CD4-positive, alpha-beta T cell treated with Interleukin-15 for 4 hours (primary cell): ENCODE measurements at places on chromosomes 11 and 22.

DNA sequence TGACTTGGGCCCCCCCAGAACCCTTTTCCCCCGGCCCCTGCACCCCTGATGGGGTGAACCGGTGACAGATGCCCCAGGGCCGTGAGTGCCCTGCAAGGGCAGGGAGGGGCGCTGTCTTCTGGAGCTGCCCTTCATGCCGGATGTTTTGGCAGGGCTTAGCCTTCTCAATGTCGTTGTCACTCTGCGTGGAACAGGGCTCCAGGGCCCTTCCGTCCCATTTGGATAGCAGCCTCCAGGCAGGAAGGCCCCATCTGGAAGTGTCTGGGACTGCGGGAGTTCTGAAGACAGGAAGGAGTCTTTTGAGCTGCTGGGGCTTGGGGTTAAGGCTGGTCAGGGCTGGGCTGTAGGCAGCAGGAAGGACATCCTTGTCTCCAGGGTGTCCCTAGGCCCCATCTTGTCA, 4.6 kb downstream of the FRMD8 start:
- DNase-seq: no peak

- no peak for DNase-seq
These were observed 14.8 kb upstream of the RAC2 start for GRCh38 chr22:37258753-37259401.

DNA sequence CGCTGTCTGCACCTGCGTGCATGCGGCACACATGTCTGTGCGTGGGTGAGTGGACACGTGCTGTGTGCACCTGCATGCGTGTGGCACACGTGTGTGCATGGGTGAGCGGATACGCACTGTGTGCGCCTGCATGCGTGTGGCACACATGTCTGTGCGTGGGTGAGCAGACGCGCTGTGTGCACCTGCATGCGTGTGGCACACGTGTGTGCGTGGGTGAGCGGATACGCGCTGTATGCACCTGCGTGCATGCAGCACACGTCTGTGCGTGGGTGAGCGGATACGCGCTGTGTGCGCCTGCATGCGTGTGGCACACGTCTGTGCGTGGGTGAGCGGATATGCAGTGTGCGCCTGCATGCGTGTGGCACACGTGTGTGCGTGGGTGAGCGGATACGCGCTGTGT, 27.1 kb upstream of the ACR start:
- no peak for DNase-seq

- no peak for DNase-seq
These were observed 9.0 kb downstream of the DGAT2 start for GRCh38 chr11:75777461-75778110.

DNA sequence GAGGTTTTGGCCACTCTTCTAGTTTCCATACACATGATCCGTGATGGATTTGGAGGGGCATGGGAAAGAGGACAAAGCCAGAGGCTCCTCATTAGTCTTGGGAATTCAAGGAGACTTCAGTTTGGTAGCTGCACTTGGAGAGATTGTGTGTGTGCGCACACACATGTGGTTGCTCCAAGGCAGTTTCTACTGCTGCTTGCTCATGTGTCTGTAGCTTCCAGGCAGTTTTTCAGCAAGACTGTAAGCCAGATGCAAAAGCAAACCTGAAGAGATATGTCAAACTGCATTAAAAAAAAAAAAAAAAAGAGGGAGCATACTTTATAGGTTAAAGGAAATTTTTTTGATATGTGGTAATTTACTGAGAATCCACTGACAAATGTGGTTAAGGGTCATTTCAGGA, 95.7 kb downstream of the OSBP2 start:
- DNase-seq: no peak

DNA sequence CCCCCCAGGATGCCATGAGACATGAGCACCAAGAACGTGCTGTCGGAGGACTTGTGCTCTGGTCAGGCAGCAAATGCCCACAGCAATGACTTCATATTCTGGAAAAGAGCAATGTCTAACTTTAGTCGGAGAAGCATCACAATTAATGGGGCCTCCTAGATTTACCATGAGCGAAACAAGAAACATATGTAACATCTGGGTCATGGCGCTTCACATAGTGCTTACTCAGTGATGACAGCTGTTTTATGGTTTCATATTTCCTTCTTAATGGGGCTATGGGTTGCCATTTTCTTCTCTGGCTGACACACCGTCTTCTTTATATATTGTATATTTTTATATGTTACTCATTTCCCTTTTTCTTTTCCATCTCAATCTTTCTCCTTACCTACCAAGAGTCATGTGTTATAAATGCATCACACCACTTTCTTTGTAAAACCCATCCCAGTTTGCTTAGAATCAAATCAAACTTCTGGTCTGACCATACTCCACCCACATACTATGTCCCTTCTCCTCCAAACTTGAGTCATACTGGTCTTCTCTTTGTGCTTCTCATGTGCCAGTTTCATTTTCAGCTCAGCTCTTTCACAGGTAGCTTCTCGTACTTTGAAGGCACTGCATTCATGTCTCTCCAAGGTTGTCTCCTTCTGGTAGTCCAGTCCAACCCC, 9.4 kb upstream of the CASP12 start:
- peak; percentile 65 for DNase-seq

- no peak for DNase-seq
These were observed 35.1 kb upstream of the CYP2R1 start for GRCh38 chr11:14927146-14927545.

- no peak for DNase-seq
These were observed 1318.3 kb upstream of the RAG2 start for GRCh38 chr11:37916331-37916730.

DNA sequence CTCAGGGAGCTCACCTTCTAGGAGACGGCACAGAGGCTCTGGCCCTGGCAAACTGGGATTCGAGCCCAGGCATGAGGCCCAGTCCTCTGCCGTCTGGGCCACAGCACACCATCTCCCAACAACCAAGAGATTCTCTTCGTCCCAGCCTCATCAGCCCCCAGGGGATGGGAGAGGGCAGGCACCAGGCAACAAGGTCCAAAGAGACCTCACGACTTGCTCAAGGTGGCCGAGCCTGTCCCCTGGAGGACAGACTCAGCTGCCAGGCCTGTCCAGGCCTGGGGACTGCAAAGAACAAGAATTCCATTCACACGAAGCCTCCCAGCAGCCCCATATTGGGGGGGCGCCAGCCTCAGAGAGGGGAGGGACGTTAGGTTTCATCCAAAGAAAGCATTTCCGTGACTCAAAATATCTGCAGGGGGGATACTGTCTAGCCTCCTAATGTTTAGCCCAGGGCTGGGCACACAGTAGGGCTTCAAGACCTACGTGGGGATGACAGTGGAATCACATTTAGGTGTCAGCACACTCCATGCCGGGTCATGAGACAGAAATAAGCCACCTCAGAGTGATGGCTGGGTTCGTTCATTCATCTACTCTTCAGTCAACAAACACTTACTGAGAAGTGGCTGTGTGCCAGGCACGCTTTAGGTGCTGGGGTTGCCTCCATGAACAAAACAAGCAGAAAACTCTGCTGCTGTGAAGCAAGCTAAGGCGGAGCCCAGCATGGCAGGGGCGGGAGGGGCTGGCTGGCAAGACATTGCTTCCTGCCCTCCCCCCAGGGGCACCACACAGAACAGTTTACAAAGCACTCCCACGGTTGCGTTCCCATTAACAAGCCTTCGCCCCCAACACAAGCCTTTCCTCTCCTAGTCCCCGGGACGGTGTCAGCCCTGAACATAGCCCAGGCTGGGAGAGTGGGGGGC, 1.2 kb downstream of the CARNS1 start:
- DNase-seq: peak; percentile 87

- DNase-seq: no peak
These were observed 198.1 kb upstream of the SEZ6L start for GRCh38 chr22:25970999-25971811.

GRCh38 chr11:64794526-64794925, 8.5 kb downstream of the MAP4K2 start:
- DNase-seq: no peak

DNA sequence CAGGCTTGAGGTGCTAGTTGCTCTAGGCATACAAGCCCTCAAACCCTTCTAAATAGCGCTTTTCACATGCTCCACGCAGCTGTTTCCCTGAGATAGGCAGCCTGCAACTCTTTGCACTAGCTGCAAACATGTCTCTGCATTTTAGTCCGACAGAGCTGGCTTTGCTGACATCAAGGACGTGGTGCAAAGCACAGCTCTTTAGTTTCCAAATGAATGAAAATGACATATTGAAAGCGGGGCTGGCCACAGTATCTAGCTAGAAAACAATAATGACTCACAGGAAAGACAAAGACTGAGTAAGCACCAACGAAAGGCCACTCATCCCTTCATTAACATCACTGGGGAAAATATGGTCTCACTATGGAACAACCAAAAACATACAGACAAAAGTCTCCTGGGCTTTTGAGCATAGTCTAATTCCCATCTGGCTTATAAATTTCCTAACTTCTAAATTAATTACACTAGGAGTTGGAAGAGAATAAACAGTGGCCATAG, 15.3 kb upstream of the ZC3H12C start:
- DNase-seq: no peak

DNA sequence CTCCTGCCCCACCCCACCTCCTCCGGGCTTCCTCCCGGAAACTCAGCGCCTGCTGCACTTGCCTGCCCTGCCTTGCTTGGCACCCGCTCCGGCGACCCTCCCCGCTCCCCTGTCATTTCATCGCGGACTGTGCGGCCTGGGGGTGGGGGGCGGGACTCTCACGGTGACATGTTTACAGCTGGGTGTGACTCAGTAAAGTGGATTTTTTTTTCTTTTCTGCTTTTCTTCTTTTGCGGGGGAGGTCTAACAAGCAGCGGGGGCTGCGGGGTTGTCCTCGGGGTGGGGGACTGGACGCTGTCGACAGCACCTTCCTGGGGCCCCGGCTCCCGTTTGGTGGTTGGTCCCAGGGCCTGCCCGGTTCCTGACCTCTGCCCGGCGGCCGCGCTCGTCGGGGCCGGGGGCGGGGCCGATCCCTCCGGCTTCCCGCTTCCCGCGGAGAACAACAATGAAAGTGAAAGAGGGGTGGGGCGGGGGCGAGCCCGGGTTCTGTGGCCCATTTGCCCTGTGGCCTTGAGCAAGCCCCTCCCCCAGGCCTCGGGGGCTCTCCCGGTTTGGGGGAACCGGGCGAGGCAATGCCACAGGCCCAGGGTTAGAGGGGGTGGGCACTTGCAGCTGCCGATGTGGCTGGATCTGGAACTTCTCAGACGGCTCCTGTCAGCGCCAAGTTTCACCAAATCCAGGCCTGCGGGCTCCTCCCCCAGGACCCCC, 975 bp upstream of the MDK start:
- peak; percentile 31 for DNase-seq

DNA sequence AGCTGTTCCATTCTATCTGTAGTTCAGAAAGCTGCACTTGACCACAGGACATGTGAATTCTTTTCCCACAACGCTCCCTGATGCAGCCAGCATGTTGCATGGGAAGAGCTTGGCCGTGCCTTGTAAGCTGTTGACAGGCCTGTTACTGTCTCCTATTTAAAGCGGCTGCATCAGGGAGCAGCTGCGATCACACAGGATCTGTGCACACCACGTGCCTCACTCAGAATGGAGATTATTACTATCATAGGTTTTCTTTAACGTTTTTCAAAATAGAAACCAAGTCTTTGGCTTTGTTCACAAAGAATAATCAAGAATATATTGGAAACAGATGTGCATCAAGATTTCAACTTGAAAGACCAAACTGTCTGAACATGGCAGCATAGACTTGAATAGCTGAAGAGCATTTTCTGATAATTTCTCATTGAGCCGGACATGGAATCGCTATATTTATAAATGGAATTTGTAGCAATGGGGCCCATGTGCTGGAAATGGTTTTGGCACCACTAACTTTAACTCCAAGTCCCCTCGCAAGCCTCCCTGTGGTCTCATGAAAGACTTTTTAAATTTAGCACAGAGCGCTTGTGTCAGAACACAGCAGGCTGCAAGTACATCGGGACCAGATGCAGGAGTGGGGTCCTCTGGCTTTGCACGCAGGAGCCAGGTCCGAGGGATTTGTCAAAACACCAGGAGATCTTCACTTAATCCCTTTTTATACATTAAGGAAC, 40.8 kb upstream of the MYO18B start:
- no peak for DNase-seq

DNA sequence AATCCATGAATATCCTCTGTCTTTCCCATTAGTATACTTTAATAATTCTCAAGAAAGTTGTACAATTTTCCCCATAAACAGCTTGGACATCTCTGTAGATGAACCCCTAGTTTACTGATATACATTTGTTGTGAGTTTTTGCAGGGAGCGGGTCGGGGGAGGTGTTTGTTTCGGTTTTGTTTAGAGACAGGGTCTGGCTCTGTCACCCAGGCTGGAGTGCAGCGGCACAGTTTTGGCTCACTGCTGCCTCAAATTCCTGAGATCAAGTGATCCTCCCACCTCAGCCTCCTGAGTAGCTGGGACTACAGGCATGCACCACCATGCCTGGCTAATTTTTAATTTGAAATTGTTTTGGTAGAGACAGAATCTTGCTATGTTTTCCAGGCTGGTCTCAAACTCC, 57.6 kb downstream of the IGLL5 start:
- DNase-seq: no peak

DNA sequence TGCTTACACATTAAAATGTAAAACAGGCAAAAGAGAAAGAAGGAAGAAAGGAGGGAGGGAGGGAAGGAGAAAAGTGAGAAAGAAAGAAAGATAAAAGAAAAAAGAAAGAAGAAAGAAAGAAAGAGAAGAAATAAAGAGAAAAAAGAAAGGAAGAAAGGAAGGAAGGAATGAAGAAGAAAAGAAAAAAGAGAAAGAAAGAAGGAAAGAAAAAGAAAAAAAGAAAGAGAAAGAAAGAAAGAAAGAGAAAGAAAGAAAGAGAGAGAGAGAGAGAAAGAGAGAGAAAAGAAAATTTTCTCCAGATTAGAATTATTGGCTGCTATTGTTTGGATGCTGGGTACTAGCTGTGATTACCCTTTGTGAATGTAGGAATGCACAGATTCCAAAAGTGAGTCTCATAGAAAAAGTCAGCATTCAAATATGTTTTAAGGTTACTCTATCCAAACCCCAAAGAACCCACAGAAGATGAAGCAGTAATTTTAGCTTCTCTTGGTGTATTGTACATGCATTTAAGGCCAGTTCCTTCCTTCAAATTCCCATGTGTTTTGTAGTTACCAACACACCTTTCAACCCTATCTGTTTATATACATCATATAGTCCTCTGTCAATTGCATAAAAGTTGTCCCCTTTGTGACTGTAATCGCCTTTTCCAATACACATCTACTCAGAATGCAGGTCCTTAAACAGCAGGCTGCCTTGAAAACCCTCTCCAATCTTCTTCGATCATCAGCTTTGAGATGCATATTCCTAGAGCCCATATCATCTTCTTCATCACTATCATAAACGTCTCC, 789 bp upstream of the FAM111A start:
- DNase-seq: peak; percentile 0
